ENCODE measurements at places on chromosomes 7 and 10.
A peak's percentile ranks its signal among the peaks of the same experiment; 100 is the strongest.

DNA sequence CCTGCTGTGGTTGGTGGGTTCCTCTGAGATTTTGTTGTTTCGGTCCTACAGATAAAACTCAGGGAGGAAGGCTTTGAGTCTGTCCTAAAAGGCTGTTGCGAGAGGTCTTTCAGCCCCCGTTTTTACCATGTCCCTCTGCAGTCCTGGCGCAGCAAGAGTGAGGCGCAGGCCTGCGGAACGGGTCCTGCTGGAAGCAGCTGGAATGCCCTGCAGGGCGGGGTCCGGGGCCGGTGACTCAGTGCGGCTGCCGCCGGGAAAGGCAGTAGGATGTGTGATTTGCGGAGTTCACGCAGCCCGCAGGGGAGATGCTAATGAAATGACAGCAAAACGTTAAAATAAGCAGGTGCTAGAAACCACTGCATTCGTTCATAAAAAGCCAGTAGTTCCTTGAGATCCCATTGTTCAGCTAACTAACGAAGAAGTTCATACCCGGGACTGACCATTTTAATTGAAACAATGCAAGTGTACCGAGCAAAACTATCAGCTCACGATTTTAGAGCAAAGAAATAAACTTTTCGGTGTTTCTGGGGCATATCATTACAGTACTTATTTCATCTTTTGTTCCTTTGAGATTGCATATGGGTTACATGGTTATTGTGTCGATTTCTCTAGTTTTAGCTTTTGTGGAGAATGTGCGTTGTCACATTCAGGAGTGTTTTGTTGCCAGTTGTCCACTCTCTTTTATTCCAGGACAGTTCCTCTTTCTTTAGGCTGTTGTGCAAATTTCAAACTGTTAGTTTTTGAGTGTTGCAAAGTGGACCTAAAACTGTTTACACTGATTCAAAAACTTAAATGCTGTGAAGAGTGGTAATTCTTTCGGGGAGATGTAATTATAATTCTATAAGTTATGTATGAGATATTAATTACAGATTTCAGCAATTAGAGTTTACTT is 783 bp downstream of the ANLN start:
- DNase-seq: peak; percentile 16

DNA sequence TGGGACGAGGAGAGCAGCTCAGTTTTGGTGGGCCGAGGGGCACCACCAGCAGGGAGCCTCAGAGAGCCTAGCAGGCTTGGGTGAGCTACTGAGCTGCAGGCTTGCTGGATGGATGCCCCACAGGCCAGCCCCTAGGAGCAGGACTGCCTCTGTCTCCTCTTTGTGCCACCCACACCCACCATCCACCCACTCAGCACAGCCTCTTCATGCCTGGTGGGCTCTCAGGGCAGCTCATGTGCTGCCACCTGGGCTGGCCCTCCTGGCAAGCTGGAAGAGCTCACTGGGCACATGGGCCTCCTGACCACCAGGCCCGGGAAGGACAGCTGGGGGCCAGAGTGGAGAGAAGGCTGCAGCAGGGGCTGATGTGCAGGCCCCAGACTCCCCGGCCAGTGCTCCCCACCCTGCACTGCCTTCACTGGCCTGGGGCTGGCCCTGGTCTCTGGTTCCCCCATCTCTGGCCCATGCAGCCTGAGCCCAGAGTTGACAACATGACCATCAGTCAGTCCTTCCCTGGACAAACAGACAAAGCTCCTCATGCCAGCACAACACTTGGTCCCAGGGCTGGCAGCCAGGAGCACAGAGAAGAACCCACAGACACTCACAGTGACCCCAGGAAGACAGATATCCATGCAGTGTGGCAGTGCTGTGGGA is 8.2 kb downstream of the RASGEF1A start:
- no peak for DNase-seq

- peak; percentile 13 for DNase-seq
These were observed 605 bp downstream of the SUFU start for GRCh38 chr10:102504179-102504975.

DNA sequence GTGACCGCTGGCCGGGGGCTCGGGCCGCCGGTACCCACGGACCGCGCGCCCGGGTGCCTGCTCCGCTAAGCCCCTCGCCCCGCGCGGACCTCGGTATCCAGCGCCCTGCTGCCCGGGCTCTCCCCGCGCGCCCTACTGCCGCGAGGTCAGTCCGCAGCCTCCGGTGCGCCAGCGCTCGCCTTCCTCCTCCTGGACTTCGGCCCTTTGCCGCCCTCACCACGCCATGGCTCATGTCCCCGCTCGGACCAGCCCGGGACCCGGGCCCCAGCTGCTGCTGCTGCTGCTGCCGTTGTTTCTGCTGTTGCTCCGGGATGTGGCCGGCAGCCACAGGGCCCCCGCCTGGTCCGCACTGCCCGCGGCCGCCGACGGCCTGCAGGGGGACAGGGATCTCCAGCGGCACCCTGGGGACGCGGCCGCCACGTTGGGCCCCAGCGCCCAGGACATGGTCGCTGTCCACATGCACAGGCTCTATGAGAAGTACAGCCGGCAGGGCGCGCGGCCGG is 483 bp downstream of the GDF10 start:
- no peak for DNase-seq

DNA sequence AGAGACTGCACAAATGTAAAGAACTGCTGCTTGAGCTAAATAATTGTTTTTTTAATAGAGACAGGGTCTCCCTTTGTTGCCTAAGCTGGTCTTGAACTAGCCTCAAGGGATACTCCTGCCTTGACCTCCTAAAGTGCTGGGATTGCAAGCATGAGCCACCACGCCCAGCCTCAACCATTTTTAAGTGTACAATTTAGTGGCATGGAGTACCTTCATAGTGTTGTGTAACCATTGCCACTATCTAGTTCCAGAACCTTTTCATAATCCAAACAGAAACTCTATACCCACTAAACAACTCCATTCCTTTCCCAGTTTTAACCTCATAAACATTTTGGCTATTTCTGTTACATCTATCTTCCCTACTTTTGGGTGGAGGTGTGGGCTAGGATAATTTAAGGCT is 6.7 kb downstream of the EIF4H start:
- no peak for DNase-seq

- DNase-seq: no peak
These were observed 56.2 kb downstream of the PTPRE start for GRCh38 chr10:127963136-127963535.

- no peak for DNase-seq
These were observed 15.3 kb downstream of the CALML3 start for GRCh38 chr10:5540080-5540479.

GRCh38 chr7:149126662-149127266 is 640 bp upstream of the ZNF425 start:
- DNase-seq: peak; percentile 22

- DNase-seq: no peak
These were observed 820 bp downstream of the BBS9 start for GRCh38 chr7:33130184-33130583.

DNA sequence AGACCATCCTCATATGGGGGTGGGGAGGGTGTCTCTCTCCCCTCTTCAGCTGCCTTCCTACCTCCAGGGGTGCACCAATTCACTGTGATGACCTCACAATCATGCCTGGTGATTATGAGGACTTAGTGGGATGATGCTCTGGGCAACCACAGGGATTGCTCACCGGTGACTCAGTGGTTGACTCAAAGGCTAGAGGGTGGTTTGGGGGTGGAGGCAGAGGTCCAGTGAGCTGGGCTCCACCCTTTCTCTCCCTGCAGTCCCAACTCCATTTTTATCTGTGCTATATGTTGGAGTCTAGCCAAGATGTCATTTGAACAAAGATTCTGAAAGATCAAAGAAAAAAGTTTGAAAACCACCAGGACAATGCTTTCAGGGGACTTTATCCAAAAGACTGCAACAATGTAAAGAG is 286.9 kb downstream of the KCNMA1 start:
- DNase-seq: no peak

DNA sequence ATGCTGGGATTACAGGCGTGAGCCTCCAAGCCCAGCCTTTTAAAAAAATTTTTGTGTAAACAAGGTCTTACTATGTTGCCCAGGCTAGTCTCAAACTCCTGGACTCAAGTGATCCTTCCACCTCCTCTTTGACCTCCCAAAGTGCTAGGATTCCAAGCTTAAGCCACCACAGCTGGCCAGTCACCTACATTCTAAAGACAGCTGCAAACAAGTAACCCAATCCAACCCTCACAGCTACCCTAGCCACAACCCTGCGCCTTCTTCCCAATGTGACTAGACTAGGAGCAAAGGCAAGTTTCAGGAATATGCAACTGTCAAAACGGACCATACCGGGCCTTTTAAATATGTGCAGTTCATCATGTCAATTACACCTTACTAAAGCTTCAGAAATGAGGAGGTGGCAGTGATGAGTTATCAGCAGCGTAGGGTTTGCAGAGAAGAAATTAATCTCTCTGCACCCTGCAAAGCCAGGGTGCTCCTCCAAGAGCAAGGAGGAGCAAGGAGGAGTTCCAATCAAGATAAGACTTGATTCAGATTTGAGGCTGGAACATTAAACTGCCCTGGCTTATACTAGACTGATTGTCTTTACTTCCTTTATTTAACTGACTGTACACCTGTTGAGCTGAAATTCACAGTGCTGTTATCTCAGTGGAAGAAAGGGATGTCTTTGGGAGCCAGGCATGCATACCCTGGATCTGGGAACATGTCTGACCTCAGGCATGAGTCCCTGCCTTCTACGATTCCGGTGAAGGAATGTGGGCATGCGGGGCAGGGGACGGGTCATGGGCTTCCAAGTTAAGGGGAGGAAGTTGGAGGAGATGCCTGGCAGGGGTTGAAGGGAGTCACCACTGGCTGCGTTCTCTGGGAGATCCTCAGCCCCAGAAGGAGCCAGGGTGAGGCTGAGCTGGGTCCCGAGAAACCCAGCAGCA is 15.5 kb upstream of the TMEM120A start:
- DNase-seq: no peak

DNA sequence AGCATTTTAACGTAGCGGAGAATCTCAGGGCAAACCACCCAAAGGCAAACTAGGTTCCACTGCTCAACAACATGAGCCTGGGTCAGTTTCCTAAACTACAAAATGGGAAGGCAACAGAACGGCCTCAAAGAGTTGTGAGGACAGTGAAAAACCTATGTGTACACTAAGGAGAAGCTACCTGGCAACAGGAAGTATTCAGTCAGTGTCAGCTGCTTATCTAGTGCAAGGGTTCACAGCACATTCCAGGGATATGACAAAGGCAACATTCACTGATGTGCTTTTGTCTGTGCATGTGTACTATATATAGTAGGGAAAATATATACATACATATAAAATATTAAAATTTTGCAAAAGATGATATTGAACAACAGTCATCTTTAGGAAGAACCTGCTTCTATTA is 17.2 kb downstream of the NUDCD3 start:
- DNase-seq: no peak

DNA sequence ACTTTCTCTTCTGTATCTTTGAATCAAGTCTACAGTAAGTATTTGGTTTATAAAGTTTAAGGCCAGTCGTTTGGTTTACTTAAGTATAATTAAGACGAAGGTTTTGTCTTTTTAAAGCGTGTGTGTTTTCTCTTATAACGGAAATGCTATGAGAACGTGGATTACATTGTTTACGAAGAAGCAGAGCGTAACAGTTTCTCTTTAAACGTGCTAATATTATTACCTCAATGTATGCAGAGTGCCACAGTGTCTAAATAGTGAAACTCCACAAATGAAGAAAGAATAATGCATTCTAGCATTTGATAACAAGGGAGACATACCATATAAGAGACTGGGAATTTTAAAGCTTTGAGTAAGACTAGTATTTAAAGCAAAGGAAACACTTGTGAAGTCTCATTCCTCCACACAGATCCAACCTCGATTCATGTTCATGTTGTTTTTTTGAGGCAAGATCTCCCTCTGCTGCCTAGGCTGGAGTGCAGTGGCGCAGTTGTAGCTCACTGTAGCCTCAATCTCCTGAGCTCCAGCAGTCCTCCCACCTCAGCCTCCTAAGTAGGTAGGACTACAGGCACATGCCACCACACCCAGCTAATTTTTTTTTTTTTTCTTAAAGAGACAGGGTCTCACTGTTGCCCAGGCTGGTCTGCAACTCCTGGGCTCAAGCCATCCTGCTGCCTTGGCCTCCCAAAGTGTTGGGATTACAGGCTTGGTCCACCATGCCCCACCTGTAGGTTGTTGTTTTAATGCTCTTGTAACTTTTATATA is 75.1 kb downstream of the ANKRD61 start:
- no peak for DNase-seq

DNA sequence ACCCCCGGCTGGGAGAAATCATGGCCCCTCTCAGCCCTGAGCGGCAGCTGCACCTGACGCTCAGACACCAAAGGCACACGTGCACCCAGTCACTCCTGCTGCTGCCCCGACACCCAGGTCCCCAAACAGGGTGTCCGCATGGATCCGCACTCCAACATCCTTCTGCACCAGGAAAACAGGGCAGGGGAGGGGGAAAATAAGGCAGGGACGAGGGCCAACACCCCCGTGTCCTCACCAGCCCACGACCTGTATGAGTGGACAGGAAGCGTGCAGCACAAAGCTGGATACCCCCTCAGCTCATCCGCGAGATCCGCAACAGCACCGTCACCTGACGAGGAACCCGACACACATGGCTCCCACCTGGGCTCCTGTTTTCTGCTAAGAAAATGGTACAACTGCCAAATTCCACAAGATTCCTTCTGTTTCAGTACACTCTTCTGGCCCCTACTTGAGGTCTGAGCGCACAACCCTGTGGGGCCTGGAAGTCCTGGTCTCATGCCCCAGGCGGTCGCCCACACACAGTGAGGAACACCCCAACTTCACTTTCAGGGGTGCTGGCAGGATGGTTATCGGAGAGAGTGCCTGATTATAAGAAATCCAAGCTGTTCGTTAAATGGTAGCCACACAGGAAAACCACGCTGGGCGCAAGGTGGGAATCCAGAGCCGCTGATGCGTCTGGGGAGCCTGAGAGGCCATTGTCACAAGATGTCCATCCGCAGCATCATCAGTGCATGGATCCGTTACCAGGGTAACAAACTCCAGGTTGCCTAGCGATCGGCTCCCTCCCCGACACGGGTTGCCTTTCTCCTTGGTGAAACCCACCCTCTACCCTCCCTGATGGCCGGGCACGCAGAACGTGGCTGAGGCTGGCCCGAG is 63.6 kb downstream of the ZRANB1 start:
- no peak for DNase-seq

DNA sequence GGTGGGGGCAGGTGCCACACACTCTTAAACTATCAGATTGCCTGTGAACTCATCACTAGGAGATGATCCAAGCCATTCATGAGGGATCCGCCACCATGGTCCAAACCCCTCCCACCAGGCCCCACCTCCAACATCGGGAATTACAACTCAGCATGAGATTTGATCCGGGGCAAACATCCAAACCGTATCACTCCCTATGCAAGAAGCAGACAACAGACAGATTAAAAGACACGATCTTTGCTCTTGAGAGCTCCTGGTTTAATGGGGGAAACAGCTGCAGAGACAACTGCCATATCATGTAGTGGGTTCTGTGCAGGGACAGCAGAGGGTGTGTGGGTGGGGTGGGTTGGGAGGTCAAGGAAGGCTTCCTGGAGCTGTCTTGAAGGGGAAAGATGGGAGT is 123.6 kb downstream of the EMX2 start:
- no peak for DNase-seq

GRCh38 chr7:39414224-39415035 is 151.8 kb upstream of the YAE1 start:
- DNase-seq: no peak

- no peak for DNase-seq
These were observed 30.0 kb upstream of the MSRB2 start for GRCh38 chr10:23065181-23065948.

GRCh38 chr10:92834331-92834730 is 14.0 kb upstream of the EXOC6 start:
- no peak for DNase-seq
